ENCODE measurements at places on chromosomes 2 and 18. TPM values are rescaled to one million over a fixed set of nuclear protein-coding genes. Genes with fewer than 3 reads are reported as not detected.

REG1A gene
- total RNA-seq, result not detected

TMEM214 gene
- 51.2 TPM for total RNA-seq

GREB1 gene
- 2.6 TPM for total RNA-seq

ATP6V1B1 gene
- not detected for total RNA-seq

DNA sequence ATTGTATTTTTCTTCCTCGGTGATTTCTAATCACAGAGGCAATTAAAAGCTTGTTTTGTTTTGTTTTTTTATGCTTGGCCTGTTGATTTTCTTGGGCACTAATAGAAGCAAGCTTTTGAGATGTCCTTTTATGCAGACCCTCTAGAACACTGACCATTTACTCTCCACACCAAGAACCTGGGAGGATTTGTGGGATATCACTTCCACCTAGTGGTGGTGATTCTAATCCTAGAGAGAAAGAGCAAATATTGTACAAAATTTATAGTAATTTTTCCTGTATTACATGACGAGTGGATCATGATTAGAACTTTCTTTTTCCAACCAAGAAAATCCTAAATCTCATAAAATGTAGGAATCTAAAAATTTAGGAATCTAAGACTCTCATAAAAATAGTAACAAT is 23.4 kb downstream of the NEMP2 start:
- no peaks in the 10 kb centered on the region for H3K27me3 ChIP-seq
- H3K27ac ChIP-seq, result no peak overlapping the region
- H3K36me3 ChIP-seq, result no peaks in the 10 kb centered on the region
- H3K4me1 ChIP-seq, result peaks cover 23% of the 10 kb centered on the region

- no peaks in the 10 kb centered on the region for H3K4me1 ChIP-seq
- no peak overlapping the region for H3K27ac ChIP-seq
- H3K27me3 ChIP-seq, result no peaks in the 10 kb centered on the region
- no peak for DNase-seq
- no peak overlapping the region for H3K4me3 ChIP-seq
Observed at GRCh38 chr2:120452945-120453634, 107.2 kb downstream of the INHBB start.

- no peaks in the 10 kb centered on the region for H3K27me3 ChIP-seq
- H3K36me3 ChIP-seq, result no peaks in the 10 kb centered on the region
- H3K4me3 ChIP-seq, result no peak overlapping the region
- no peaks in the 10 kb centered on the region for H3K4me1 ChIP-seq
- H3K27ac ChIP-seq, result no peak overlapping the region
Observed at GRCh38 chr2:124250433-124250832, 225.3 kb downstream of the CNTNAP5 start.

- no peak overlapping the region for H3K27ac ChIP-seq
- no peaks in the 10 kb centered on the region for H3K4me1 ChIP-seq
- no peak overlapping the region for H3K4me3 ChIP-seq
- no peaks in the 10 kb centered on the region for H3K36me3 ChIP-seq
- no peak for DNase-seq
Observed at GRCh38 chr18:11817229-11817628, 34.0 kb upstream of the CHMP1B start.

DNA sequence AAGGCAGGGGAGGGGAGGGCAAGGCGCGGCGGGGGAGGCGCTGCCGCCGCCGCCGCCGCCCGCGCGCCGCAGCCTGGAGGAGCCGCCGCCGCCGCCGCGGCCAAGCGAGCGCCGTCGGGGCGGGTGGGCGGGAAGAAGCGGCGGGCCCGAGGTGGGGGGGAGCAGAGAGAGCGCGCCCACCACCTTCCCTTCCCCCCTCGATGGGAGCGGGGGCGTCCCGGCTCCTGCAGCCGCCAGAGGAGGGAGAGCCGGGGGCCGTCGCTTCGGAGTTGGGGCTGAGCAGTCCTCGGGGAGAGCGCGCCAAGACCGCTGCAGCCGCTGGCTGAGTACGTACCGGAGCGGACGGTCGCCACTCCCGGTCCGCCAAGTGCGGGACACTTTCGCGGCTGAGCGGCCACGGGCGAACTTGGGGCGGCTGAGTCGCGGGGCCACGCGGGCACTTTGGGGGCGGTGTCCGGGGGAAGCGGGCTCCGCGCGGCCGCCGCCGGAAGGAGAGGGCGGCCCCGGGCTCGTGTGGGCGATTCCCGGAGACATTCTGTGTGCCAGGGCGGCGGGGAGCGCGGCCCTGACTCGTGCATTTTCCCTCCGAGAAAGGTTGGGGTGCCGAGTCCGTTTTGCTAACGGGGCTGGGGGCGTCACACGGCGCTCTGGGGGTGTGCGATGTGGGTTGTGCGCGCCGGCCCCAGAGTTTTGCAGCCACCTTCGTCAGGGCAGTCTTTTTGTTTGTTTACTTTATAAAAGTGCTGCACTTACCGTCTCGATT is at the start of gene NAB1:
Gene NAB1 (plus strand): TSS at position 49 of the 763 bp plus-strand sequence. CDS start 10,094 bp downstream, outside the sequence.
- peak within 1 kb of the TSS; percentile 67 for H3K4me3 ChIP-seq
- no peaks in the 10 kb centered on the region for H3K36me3 ChIP-seq
- peak; percentile 55 for DNase-seq
- peak within 1 kb of the TSS; percentile 97 for H3K27ac ChIP-seq
- H3K27me3 ChIP-seq, result no peaks in the 10 kb centered on the region

GRCh38 chr18:27899893-27900292 is 277.0 kb downstream of the CDH2 start:
- no peak overlapping the region for H3K27ac ChIP-seq
- H3K36me3 ChIP-seq, result no peaks in the 10 kb centered on the region
- no peaks in the 10 kb centered on the region for H3K27me3 ChIP-seq
- DNase-seq, result no peak
- H3K4me3 ChIP-seq, result no peak overlapping the region
- no peaks in the 10 kb centered on the region for H3K4me1 ChIP-seq

GRCh38 chr2:96233880-96234316 is 25.3 kb upstream of the STARD7 start:
- H3K27ac ChIP-seq, result no peak overlapping the region
- H3K4me1 ChIP-seq, result no peaks in the 10 kb centered on the region
- DNase-seq, result no peak
- no peak overlapping the region for H3K4me3 ChIP-seq

Data from transverse colon (tissue), 4 donors.